ENCODE measurements at places on chromosomes 13 and 19.

- no peak for DNase-seq
Observed at GRCh38 chr19:46412650-46413261, 608 bp downstream of the CCDC8 start.

DNA sequence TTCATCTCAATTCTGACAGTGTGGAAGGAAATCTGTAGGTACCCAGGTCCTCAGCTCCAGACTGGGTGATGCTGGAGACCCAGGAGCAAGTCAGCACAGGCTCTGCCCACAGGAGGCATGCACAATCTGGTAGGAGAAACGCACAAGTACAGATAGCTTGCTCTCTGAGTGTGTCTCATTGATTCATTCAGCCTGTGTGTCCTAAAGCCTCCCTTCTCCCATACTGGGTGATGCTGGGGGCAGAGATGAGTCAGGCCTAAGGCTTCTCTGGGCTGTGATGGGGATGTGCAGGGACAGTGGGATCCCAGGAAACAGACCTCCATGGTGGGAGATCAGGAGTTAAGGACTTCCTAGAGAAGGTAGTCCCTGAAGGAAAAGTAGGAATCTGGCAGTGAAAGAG, 6.8 kb downstream of the ZNF526 start:
- no peak for DNase-seq

DNA sequence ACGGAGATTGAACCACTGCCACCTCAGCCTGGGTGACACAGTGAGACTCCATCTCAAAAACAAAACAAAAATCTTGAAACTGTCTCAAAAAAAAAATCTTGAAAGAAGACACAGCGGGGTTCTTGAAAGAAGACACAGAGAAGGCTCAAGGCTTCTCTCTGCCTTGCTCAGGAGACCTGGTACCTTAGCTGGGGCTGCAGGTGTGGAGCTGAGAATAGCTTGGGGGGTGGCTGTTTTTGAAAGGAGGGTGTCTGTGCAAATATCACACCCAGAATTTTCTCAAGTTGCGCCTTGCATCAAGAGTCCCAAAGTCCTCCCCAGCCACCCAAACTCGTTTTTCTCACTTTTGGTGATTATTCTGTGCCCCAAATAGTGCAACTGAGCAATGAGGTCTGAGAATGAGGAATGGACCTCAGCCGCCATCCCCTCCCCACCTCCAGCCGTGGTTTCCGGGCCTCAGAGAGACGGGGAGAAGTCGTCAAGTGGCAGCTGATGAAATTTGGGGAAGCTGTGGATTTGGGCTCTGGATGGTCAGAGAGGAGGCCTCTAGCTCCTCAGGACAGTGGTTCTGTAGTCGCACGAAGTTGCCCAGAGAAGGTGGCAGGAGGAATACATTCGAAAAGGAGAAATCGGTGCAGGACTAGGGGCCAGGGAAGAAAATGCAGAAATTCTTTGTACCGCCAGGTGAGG, 8.8 kb downstream of the S1PR2 start:
- DNase-seq, result no peak

- DNase-seq, result no peak
Observed at GRCh38 chr13:44395976-44396694, 22.5 kb downstream of the SERP2 start.

DNA sequence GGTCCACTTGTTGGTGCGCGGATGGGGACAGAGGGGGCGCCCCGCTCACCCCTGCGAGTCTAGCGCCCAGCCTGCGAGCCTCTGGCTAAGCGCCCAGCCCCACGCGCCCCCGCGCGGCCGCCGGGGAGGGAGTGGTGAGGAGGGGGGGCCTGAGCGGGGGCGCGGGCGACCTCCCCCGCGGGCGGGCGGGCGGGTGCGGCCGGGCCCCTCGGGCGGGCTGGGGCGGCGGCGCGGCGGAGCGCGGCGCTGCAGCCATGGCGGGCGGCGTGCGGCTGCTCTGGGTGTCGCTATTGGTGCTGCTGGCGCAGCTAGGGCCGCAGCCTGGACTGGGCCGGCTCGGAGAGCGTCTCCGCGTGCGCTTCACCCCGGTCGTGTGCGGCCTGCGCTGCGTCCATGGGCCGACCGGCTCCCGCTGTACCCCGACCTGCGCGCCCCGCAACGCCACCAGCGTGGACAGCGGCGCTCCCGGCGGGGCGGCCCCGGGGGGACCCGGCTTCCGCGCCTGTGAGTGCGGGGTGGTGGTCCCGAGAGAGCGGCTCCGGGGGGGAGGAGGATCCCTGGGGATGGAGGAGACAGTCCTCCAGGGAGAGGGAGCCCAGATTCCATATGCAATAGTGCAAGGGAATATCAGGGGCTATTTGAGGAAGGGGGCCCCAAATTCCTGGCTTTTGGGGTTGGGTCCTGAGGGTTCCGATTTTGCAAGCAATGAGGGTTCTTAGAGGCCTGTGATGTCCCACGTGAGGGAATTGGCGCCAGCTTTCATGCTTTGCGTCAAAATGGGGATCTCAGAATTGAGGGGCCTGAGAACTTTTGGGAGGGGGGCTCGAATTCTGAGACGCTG, at the start of gene LTBP4:
Gene LTBP4, plus strand, starts transcription at position 236 of the 841 bp plus-strand sequence. Its CDS starts 19 bp downstream, at position 255.
- no peak for DNase-seq

DNA sequence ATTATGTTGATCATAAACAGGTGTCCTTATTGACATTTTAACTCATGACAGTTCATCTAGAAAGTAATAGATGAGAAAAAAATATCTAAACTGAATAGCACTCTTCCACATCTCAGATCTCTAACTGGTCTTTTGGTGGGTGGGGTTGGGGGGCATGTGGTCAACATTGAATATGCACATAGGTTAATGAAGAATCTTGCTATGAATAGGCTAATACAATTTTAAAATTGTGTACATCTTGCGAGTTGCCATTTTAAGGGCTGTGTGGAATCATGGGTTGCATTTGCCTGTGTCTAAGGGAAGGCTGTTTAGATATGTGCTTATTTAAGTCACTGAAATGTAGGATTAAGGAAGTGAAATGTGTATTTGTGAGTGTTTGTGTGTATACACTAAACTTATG, 346.0 kb downstream of the ITGBL1 start:
- no peak for DNase-seq

GRCh38 chr13:109281903-109282635, 504.3 kb downstream of the IRS2 start:
- DNase-seq, result no peak

GRCh38 chr13:98039964-98040363, 86.5 kb downstream of the IPO5 start:
- DNase-seq, result no peak

GRCh38 chr19:19025861-19026260, 7.5 kb downstream of the SUGP2 start:
- no peak for DNase-seq

DNA sequence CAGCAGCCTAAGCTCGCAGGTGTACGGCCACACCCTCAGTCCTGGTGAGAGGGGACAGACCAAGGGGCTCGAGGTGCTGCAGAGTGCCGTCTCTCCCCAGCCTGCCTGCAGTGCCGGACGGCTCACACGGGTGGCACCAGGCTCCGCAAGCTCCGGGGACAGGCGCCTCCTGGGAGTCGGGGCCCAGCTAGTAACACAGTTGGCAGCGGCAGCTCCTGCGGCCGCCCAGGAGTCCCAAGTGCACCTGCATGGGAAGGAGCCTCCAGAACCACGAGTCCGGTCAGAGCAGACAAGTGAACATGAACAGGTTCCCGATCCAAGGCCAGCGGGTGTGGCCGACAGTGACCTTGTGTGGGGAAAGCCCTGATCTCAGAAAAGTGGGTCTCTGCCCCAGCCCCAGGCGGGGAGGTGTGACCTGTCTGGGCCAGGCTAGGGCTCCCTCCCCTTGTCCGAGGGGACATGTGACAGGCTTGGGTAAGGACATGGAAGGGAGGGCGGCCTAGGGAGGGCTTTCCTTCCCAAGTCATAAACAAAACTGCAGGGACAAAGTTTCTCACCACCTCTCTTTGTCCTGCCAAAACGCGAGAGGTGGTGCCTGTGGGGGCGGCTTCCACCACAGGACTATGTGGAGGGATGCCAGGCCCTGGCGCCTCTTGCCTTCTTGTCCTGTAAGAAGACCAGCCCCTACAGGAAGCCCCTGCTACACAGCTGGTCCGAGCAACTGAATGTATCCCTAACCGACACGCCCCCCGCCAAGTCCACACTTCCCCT, 46.5 kb downstream of the MLLT1 start:
- no peak for DNase-seq

DNA sequence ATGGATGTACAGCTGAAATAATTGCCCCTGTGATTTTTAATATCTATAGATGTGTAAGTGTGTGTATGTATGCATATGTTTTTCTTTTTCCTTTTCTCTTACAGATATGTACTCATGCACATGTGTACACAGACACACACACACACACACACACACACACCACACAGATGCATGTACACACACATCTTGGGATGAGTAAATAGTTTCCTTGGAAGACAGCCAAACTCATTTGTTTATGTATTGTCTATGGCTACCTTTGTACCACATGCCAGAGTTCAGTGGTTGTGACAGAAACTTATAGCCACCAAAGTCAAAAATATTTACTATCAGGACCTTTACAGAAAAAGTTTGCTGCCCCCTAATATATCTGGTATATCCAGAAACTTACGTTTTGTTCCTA, 192.6 kb downstream of the MAB21L1 start:
- DNase-seq, result no peak

DNA sequence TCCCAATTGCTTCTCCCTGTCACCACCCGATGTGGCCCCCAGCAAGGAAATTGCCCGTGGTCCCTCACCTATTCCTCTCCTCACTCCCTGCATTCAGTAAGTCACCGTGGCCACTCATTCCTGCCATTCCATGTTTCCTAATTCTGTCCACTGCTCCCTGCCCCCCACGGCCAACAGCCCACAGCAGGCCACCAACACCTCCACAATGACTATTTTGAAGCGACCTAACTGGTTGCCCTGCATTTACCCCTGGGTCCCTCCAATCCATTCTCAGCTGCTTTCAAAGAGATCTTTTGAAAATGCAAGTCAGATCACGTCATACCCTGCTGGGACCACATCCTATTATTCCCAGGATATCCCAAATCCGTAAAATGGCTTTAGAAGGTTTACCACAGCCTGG, 210.4 kb downstream of the DCLK1 start:
- DNase-seq, result no peak

- no peak for DNase-seq
Observed at GRCh38 chr19:31350693-31351055, 1.4 kb upstream of the TSHZ3 start.

DNA sequence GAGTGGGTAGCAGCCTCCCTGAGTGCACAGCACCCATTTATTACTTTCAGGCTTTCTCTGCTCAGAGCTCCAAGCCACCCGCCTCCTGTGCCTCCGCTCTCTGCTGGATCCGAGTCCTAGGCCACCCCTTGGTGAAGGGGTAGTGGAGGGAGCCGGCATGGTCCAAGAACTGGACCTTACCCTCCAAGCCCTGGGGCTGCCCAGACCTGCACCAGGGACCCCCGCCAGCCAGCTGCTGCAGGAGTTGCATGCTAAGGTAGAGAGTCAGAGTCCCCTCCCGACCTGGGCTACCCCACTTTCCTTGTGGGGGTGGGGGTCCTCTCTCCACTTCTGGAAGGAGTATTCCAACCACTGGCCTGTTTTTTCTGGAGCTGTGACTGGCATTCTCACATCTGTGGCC, 2.0 kb downstream of the FAM98C start:
- no peak for DNase-seq

- no peak for DNase-seq
Observed at GRCh38 chr13:66780814-66781213, 449.3 kb downstream of the PCDH9 start.

DNA sequence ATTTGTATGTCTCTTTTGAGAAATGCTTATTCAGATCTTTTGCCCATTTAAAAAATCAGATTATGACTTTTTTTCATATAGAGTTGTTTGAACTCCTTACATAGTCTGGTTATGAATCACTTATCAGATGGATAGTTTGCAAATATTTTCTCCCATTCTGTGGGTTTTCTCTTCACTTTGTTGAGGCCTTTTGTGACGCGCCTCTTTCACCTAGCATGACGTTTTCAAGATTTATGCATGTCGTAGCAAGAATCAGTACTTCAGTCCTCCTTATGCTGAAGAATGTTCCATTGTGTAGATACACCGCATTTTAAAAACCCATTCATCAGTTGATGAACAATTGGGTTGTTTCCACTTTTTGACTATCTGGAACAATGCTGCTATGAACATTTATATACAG, 13.4 kb downstream of the PABPC3 start:
- DNase-seq, result no peak

DNA sequence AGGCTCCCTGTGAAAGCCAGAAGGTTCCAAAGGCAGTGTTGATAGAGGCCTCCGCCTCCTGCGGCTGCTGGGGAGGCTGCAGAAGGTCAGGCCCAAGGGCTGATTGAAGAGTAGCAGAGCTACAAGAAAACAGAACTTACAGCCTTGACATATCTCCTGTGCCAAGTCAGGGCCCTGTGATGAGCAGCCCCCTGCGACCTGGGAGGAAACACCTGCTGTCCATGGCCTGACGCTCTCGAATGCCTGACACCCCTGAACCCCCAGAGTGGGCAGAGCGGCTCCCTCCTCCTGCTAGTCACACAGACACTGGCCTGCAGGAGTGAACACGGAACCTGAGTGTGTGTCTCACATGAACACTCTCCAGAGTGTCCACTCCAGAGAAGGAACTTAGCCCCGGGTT, 38.2 kb upstream of the TUBGCP3 start:
- DNase-seq, result no peak

GRCh38 chr19:47240996-47241918, 10.3 kb upstream of the BBC3 start:
- peak; percentile 92 for DNase-seq

DNA sequence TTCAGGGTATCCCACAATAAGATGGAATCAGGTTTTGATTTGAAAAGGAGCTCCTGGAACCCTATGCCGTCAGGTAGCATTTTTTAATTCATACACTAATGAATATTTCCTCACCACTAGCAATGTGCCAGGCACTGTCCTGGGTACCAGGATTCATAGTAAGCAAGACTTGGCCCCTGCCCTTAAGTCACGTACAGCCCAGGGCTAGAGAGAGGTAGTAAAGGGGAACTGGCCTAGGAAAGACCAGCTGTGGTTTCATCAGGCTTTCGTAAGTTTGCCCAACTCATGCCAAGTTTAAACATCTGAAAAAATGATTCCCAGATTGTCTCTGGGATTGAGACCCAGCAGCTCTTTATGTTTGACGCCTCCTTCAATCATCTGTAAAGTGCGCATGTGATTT, 45.9 kb upstream of the AMER2 start:
- DNase-seq, result no peak

GRCh38 chr13:53038993-53039392, 10.4 kb downstream of the OLFM4 start:
- no peak for DNase-seq

DNA sequence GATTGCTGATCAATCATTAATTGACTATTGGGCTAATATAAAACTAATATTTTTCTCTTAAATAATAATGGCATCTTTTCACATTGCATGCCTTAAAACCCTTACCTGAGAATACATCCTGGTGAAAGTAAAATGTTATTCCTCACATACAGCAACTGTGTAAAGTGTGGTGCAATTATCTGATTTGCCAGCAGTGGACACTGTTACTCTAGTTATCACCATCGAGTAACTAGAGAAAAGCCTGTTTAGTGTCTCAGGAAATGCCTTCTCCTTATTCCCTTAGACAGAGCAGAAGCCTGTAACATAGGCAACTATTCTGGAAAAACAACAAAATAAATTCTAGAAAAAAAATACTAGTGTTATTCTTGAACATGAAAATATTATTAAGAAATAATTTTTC, 459.8 kb downstream of the FGF14 start:
- no peak for DNase-seq

Measured in activated T-cell treated with anti-CD3 and anti-CD28 coated beads, Interleukin-2, amount 50 U/mL, for 4 hours (primary cell).